GM23248 (cell line): ENCODE measurements at places on chromosomes 7 and 10.

- DNase-seq, result no peak
Observed at GRCh38 chr7:2460641-2461040, 15.6 kb downstream of the GRIFIN start.

DNA sequence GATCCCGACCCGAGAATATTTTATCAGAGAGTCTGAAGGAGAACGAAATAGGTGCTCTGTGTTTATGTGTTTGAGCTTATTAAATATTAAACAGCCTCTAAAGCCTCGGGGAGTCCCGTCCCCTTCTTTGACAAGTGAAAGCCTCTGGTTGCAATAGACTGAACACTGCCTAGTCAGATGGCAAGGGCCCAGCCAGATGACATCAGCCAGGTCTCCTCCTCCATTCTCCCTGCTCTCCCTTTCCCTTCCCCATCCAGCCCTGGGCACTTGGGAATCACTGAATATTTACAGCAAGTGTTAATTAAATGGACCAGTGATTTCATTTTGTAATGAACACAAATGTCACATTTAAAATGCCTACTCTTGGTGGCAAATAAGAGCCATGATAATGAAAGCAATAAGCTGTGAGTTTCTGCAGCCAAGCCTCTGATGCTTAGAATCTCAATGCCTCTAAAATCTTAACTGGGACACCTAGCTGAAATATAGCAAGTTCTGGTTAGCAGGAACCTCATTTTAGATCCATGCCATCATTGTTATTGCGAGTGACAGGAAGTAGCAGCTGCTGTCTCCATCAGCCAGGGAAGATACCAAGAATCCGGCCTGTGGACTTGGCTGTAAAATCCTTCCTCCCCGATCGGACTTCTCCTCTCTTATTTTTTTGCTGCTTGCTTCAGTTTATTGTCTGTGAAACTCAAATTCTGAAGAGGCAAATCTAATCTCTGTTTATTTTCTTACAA, 202.1 kb downstream of the PRPF18 start:
- DNase-seq, result peak; percentile 86

- peak; percentile 89 for DNase-seq
Observed at GRCh38 chr10:93030409-93030808, 30.2 kb upstream of the CYP26C1 start.

DNA sequence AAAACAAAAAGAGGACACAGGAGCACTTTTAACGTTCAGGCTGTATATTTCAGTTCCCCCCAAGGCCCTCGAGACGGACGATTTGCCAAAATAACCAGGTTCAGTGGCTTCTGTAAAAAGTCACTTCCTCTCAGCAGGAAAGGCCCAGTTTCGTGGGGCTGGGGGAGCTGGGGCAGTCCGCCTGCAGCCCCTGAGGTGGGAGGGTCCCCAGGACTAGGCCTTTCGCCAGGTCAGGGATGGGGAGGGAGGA, 28.8 kb downstream of the WDR86 start:
- DNase-seq, result no peak

GRCh38 chr10:31578951-31579350, 259.9 kb downstream of the ZEB1 start:
- no peak for DNase-seq

DNA sequence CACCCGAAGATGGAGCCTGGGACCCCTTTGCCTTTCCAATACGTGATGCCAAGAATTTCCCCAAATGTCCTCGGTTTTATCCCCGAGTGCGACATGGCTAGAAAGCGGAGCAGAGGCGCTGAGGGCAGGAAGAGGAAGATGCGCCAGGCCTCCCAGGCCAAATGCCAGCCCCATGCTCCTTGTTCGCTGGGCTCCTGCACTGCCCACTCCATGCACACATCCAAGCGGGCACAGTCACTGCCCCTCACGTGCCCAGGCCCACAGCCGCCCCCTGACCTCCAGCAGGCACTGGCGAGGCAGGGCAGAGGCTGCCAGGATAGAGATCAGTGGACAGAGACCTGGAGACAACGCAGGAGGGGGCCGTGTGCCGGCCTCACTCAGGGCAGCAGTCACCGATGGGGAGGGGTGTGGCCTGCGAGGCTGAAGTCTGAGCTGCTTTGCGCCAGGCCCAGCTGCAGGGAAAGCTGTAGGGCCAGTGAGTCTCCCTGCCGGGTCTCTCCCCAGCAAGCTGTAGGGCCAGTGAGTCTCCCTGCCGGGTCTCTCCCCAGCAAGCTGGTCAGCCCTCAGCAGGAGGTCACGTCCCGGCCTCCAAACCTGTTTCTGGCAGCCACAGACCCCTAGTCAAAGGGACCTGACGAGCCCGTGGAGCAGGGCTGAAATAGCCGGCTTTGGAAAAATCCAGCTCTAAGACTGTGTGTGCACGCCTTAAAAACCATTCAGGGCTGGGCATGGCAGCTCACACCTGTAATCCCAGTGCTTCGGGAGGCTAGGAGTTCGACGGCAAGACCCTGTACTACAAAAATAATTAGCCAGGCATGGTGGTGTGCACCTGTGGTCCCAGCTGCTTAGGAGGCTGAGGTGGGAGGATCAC, 100.6 kb upstream of the DIP2C start:
- no peak for DNase-seq

GRCh38 chr10:98414932-98415730, at the start of gene PYROXD2:
PYROXD2 (minus strand) TSS chr10:98415182; CDS start chr10:98415135, 47 bp downstream.
- peak; percentile 94 for DNase-seq

- no peak for DNase-seq
Observed at GRCh38 chr7:745431-746154, 18.5 kb upstream of the PRKAR1B start.

- no peak for DNase-seq
Observed at GRCh38 chr10:98474628-98475027, 27.9 kb upstream of the HPS1 start.

DNA sequence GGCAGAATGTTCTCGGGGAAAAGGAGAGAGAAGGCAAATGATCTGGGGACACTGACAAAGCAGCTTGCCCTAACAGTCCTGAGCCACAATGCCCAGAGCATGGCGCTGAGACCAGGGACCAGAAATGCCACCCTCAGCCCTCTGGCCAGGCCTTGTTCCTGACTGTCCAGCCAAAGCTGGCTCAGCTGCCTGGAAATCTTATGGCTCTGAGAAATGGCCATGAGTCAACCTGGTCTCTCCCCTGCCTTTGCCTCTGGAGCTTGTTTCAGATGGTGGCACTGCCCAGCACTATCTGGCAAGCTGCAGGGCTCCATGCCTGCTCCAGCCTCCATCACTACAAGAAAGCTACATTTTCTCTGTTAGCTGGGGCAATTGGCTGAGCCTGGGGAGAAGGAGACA, 90.5 kb upstream of the PLXNA4 start:
- DNase-seq, result peak; percentile 31

- peak; percentile 76 for DNase-seq
Observed at GRCh38 chr7:5424749-5425506, 1.3 kb upstream of the TNRC18 start.

GRCh38 chr10:59876695-59877094, 29.7 kb downstream of the CCDC6 start:
- DNase-seq, result no peak

DNA sequence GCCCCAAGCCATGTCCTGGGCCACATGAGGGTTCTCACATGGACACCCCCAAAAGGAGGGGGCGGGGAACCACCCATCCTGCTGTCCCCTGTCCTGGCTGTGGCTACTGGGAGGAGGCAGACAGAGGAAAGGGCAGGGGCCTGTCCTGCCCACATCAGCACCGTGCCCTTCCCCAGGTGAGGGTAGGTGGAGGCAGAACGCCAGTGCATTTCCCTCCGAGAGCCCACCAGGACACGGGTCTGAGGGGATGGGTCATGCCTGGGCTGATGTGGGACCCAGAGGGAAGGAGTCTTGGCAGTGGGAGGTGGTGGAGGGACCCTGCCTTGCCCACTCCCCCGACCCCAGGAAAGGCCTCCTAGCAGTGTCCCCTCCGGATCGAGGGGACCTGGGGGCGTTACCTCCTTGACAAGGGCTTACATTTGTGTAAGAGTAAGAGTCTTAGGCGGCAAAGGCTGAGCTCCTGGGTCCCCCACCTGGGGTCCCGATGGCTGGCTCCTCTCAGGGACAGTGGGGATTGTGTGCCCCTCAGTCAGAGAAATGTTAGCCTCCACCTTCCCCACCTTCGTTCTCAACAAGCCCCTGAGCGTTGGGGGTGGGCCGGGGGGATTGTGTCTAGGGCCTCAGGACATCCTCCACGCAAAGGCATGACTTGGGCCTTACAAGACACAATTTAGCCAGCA, 6.1 kb downstream of the CRYGN start:
- no peak for DNase-seq

DNA sequence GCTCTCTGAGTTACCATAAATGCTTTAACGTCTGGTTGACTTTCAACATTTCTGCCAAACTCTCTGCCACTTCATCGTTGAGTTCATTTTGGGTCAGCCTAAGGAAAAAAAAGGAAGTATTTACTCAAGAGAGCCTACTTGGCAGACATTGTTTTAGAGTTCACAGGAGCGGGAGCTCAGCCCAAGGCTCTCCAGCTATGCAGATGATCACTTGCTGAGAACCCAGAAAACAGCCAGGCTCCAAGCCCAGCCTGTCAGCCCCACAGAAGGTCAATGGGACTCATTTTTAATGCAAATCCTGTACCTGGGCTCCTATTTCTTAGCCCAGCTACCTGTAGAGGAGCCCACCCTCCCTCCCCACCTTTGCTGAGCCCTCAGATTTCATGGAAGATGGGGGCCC, 45.5 kb downstream of the NOD1 start:
- peak; percentile 86 for DNase-seq

DNA sequence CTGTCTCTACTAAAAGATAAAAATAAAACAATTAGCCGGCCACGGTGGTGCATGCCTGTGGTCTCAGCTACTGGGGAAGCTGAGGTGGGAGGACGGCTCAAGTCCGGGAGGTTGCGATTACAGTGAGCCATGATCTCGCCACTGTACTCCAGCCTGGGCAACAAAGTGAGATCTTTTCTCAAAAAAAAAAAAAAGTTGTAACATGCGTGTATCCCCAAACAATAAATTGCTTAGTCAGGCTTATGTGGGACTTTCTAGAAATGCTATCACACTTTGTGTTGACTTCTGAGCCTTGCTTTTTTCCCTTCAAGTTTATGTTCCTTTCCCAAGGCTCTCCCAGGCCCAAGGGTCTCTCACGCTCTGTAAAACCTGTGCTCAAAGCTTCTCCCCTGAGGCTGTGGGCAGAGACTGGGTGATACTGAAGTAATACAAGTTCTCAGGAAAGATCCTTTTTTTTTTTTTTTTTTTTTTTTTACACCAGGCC, 88.0 kb upstream of the TNS3 start:
- DNase-seq, result peak; percentile 64

GRCh38 chr10:114755537-114755936, 66.0 kb upstream of the FHIP2A start:
- DNase-seq, result no peak

- DNase-seq, result peak; percentile 9
Observed at GRCh38 chr7:80182630-80183276, 48.1 kb downstream of the GNAI1 start.

DNA sequence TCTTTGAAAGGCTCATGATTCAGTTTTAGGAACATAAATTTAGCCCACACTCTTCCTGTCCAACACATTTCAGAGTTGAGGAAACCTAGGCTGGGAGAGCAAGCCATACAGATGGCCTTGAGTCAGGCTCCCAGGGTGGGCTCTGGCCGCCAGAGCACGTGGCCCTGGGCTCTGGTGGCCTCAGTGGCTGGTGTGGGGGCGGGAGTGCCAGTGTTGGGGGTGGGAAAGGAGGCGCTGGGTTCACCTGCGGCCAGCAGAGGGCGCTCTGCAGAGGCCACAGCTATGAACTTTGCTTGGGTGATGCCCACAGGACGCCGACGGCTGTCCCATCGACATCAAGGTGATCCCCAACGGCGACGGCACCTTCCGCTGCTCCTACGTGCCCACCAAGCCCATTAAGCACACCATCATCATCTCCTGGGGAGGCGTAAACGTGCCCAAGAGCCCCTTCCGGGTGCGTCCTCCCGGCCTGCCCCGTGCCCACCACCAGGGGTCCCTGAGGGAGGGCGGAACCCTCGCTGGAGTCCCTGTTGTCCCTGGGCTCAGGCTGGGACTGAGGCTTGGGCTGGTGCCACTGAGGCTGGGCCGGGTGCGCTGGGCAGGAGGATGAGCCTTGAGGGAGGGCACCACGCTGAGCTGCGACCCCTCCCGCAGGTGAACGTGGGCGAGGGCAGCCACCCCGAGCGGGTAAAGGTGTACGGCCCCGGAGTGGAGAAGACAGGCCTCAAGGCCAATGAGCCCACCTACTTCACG, 11.9 kb downstream of the FLNC start:
- DNase-seq, result peak; percentile 75

DNA sequence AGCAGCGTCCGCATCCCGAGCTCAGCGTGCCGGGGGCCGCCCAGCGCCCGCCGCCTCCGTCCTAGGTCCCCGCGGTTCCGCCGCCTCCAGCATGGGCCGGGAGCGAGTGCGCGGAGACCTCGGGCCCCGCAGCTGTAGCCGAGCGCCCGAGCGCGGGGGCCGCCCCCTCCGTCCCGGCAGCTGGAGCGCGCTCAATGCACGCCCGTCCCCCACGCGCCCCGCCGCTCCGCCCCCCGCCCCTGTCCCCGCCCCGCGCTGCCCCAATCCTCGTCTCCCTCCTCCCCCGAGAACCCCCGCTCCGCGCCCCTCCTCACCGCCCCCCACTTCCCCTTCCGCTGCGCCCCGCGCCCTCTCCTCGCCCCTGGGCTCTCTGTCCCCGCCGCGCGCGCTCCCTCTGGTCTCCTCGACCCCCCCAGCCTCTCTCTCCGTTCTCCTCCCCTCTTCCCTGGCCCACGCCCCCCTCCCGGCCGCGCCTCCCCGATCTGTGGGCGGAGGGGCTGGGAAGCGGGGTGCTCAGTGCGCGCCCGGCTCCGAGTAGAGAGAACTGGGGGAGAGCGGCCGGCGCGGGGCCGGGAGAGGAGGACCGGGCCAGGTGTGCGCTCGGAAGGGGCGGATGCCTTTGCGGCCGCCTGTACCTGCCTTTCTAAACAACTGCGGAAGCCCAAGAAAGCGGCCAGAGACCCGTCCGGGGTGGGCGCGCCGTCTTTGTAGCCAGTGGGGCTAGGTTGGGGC, at the start of gene VIPR2:
Gene VIPR2, minus strand, starts transcription at position 110 of the 732 bp plus-strand sequence. Its CDS starts 96 bp downstream, at position 14.
- no peak for DNase-seq

DNA sequence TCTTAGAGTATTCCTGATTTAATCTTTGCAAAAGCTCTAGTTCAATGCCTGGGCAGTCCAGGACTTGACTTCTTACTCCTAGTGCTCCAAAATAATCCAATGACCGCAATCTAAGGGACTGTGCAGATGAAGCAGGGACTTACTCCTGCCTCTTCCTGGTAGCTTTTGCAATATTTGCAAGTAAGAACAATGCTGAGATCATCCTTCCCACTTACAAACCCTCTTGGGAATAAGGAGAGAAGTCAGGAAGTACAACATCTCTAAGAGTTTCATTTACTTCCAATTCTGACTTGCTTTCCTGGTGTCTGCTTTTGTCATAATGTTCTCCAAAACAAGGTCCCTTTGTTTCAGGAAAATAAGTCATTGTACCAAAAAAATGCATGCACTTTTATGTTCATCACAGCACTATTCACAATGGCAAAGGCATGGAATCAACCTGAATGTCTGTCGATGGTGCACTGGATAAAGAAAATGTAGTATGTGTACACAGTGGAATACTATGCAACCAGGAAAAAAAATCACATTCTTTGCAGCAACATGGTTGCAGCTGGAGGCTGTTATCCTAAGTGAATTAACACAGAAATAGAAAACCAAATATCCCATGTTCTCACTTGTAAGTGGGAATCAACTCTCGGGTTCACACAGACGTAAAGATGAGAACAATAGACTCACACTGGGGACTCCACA, 7.1 kb upstream of the KCNMA1 start:
- peak; percentile 52 for DNase-seq
